ENCODE measurements at places on chromosomes 2 and 18.

DNA sequence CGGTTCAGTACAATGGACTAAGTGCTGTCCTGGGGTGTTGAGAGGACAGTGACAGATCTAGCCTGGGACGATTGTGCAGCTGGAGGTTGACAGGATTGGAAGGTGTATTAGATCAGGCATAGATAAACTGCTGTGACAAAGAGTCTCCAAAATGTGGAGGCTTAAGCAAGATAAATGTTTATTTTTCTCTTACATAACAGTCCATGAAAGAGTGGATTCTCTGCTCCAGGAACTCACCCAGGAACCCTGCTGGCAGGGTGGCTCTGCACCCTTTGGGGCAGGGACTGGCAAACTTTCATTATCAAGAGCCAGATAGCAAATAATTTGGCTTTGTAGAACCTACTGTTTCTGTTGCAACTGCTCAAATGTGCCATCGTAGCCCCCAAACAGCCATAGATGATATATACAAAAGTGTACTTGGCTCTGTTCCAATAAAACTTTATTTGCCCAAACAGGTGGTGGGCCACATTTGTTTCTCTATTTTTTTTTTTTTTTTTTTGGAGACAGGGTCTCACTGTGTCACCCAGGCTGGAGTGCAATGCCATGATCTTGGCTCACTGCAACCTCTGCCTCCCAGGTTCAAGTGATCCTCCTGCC lies 9.7 kb downstream of the HRH4 start:
- no peak for DNase-seq

- DNase-seq, result no peak
These were observed 368.6 kb upstream of the TFPI start for GRCh38 chr2:187922846-187923245.

DNA sequence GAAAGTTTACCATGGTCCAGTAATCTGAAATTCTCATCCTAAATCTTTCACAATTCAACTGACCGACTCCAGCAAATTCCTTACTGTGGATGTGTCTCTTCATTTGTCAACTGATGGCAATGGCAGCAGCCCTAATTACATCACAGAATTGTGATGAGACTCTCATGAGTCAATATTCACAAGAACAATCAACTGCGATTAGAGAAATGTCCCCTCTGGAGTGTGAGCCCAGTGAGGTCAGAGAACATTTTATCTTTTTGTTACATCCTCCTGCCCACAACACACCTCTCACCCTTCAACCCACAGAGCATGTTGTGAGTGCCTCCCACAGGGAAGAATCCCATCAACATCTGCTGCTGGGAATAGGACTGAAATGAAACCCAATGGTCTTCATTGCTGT lies 73.6 kb downstream of the CD226 start:
- DNase-seq, result no peak

DNA sequence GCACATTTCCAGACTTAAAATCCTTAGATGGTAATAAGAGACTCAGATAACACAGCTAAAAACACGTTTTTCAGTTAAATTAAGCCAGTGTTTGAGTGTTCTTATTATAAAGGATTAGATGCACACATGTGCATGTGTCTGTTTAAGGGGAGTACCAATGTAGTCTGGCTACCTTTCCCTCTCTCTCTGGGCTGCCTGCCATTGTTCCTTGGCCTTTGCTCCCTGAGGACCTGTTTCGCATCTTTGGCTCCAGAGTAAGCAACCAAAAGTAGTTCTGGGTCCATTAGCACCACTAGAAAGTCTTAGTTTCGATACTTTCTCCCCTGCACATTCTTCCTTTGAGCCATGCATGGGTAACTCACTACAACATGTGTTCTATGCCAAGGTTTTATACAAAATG lies 228.3 kb downstream of the TPGS2 start:
- no peak for DNase-seq

- no peak for DNase-seq
These were observed 161.6 kb upstream of the PKDCC start for GRCh38 chr2:41886145-41886664.

GRCh38 chr2:219689676-219690628 lies 62.5 kb downstream of the SLC4A3 start:
- no peak for DNase-seq

GRCh38 chr2:29806461-29806860 lies 114.9 kb downstream of the ALK start:
- no peak for DNase-seq

DNA sequence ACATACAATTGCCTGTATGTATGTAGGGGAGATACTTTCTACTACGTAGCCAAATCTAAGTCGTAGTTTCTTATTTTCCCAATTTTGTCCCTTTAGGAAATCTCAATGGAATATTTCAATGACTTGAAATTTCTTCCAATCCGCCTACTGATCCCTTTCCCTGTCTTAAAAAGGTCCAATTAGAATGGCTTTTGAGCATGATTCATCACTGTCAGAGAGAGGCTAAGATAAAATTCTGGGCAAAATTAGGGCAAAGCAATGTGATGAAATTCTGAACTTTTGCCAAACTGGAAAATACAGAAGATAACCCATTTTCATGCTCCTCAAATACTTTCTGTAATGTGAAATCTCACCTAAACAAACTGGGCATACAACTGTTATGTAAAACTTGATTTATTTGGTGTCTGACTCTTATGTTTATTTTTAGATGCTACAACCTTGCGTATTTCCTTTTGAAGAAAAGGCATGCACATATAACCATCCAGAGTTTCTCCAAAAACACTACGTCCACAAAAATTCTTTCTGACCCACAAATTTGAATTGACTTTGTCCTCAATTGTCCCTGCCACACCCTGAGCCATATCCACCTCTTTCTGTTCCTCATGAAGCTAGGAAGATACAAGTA lies 147.1 kb downstream of the IKZF2 start:
- DNase-seq, result no peak

GRCh38 chr2:239464166-239465016 lies 63.6 kb upstream of the HDAC4 start:
- DNase-seq, result no peak

GRCh38 chr2:176763851-176764404 lies 448.7 kb upstream of the HNRNPA3 start:
- no peak for DNase-seq

- no peak for DNase-seq
These were observed 26.1 kb downstream of the DIPK1C start for GRCh38 chr18:74430806-74431571.

- no peak for DNase-seq
These were observed 81.5 kb downstream of the PIGN start for GRCh38 chr18:62105376-62105775.

- DNase-seq, result no peak
These were observed 183.7 kb upstream of the SIX2 start for GRCh38 chr2:45192991-45193390.

- no peak for DNase-seq
These were observed 110.3 kb upstream of the WDSUB1 start for GRCh38 chr2:159396799-159397198.

DNA sequence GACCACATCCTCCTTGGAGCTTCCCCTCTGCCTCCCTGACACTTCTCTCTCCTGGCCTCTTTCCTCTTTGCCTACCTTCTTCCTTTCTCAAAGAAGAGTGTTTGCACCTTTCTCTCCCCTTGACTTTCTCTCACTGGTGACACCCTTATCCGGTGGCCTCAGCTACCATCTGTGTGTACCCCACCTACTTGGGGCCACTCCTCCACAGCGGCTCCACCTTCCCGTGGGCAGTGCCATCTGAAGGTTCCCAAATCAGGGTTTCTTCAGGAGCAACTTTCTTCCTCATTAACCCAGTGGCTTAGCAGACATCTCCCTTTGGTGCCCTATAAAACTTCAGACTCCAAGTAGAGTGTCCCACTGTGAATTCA lies 5.3 kb upstream of the NCL start:
- no peak for DNase-seq

DNA sequence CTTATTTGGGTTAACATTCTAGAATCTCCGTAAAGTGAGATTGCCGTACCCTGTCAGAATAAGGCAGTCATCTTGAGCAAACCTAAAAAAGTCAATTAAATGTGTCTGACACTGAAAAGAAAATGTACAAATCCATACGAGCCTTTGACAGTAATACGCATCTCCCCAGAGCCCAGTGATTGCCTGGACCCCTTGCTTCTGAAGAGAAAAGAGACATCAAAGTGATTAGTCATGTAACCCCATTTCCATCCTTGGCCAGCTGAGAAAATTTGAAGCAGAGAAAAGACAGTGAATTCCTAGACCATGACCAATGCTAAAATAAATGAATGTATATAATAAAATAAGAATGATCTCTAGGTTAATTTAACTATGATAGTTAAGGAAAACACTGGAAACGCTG lies 1499.4 kb downstream of the SUCLG1 start:
- no peak for DNase-seq

DNA sequence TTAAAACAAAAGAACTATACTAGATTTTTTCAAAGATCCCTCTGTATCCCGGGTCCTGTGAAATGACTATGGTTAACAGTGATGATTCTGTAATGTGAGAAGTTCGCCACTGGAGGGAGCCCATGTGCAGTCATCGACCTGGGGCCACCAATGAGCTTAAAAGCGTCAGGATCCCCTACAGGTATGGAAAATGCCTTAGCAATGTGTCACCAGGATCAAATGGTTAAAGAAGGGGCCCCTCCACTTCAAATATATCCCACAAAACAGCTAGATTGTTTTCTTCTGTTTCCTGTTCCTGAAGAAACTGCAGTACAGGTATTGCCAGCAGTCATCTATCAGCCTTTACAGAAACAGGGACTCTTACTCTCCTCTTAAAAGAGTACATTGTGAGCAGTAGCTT lies 15.3 kb downstream of the CHRNA1 start:
- peak; percentile 36 for DNase-seq

DNA sequence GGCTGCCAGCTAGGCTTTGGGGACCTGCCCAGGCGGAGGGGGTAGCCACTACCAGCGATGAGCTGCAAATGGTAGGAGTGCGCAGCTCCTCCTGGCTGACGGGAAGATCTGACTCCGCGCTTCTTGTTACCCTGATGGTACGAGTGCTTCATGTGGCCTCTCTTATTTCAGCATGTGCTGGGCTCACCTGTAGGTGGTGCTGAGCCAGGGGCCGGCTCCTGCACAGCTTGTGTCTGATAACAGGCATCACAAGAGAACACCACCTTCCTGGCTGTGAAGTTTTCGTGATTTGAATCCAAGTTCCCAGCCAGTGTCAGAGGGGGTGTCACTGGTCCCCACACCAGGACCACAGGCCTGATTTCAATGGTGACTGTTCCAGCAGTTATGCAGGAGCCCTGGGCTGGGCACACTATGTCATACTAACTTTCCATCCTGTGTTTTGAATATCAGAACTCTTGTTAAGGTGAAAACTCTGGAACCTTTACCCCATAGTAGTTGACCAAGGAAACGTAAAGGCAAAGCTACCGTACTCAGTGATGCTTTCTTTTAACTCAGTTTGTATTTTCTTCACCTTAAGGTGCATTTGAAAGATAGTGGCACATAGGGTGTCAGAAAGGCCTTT lies 28.0 kb downstream of the APCDD1 start:
- DNase-seq, result no peak

DNA sequence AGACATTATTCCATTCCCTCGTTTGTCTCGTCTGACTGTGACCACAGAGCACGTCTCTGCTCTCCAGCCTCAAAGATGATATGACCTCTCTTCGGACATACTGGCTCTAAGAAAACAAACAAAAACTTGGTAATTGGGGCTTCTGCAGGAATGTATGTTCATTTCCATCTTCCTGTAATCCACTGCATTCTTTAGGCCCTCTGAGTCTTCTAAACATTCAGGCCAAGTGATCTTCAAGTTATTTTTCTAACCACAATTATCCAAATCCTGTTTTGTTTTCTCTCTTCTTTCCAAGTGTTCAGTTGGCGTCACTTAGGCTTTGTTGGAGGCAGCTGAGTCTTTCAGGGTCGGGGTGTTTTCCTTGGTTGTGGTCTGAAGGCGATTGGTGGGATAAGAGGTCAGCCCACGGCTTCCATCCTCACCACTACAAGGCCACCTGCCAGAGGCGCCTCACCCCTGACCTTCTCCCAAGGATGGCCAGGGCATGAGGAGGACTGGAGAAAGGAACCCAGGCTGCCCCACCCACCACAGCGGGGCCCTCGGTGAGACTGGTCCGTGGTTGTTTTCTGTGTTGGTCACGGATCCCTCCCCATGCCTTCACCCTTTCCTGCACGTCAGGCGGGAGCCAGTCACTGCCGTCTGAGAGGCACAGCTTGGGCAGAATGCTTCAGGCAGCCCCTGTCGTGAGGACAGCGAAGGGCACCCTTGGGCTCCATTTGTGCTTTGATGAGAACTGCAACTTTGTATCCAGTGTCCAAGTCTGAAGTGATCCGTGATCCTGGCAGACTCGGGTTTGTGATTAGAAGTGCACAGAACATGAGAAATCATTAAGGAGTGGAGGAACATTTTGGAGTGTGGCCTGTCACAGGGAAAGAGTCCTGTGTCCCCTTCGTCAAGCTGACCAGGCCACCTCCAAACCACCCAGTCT lies 88.6 kb upstream of the FHL2 start:
- DNase-seq, result no peak

DNA sequence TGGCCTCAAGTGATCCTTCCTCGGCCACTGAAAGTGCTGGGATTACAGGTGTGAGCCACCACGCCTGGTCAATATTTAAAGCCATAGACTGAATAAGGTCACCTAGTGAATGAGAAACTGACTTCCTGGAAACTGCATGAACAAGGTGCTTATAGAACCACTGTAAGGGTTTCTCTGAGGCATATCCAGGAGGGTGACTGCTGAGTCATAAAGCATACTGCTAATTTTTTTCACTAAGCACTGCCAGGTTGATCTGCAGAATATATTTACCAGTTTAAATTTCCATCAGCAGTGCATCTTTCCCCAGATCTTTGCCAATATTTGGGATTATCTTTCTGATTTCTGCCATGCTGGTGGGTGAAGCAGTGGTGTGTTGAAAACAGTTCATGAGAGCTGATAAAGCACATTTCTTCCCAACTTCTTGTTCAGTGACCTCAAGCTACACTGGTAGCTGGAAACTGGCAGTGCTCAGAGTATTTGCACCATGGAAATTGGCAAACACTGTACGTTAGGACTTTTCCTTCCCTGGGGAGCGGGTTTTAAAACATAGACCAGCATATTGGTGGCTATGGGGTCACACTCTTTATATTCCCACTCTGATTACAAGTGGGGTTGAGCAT lies 4.2 kb upstream of the CLIP4 start:
- DNase-seq, result no peak

- no peak for DNase-seq
These were observed 339.9 kb upstream of the SOX11 start for GRCh38 chr2:5352286-5352685.

DNA sequence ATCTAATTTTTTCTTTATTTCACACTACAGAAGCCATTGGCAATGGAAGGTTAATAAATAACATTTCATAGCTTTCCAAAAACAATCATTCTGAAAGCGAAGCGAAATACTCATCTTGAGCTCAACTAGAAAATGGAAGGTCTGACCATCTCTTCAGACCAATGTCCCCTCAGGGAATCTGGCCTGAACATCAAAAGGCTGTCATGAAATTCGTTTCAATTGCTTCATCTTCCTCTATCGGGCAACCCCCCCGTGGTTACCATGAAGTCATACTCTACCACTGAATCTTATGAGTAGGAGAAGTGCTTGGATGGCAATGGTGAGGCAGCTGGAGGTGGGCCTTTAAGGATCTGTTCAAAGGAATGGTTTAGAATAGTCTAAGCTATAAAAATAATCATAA lies 22.9 kb upstream of the CYTIP start:
- no peak for DNase-seq
